ENCODE measurements at places on chromosomes 12 and 14. TPM values are rescaled to one million over a fixed set of nuclear protein-coding genes. Genes with fewer than 3 reads are reported as not detected.

DNA sequence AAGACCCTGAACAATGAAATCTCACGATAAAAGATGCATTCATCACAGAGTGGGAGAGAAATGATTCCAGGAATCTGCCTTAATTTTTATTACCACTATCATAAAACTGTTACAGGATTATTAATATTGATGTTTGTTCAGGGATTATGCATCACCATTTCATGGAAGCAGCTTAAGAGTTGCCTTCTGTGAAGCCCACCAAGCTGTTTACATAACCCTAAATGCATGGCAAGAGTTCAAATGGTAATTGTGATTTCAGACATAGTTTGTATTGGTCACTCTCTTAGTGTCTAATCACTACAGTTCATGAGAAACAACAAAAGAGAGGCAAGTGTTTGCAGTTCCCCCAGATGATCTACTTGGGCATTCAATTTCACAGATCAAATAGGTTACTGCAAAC is 527.7 kb downstream of the RPS29 start:
- DNase-seq, result no peak

The USP5 gene
- 140 TPM for total RNA-seq

DNA sequence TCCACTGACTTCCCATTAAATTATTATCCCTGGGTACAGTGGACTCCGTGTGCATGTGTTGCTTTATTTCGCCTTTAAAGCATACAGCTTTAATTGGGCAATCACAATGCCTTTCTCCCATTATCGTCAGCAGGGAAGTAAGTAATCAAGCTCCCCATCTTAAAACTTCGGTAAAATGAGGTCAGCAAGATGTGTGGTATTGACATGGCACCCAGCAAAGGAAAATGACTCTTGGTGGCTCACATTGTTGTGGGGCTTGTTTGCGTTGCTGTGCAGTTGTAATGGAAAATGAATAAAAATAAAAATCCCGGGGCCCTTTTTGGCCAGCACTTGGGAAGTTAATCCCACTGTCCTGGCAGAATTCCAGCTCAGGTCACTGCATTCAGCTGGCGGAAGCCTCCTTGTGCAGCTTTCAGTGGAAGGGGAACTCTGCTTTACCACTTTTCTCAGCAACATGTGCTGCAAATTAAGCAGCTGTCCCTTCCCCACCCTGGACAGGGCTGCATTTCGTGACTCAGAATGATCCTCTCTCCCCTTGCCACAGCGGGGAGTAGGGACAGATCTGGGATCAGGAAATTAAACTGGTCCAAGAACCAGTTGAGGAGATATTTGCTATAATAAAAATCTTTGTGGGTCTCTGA is 13.9 kb upstream of the ATP2A2 start:
- DNase-seq, result peak; percentile 78

The P2RX2 gene
- not detected for total RNA-seq

DNA sequence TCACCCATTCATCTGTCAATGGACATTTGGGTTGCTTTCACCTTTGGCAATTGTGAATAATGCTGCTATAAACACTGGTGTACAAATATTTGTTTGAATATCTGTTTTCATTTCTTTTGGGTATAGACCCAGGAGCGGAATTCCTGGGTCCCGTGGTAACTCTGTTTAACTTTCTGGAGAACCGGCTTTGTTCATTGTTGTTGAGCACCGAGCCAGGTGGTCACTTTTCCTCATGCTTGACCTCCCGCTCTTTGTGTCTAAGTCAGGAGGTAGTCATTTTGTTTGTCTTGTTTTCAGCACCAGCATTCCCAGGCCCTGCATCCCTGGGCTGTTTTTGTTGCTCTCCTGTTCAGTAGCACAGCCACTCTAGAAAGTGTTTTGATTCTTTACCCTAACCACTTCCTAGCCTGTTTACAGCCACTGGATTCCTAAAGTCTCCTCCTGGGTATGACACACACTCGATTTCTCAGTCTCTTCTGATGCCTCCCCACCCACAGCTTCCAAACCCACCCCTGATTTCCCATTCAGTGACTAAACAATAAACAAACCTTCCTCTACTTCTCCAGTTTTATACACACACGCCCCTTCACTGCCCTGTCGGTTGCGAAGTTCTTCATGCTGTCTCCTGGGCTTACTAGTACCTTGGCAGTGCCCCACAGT is 37.9 kb downstream of the B4GALNT3 start:
- no peak for DNase-seq

The PMEL gene
- total RNA-seq, result 0.12 TPM

DNA sequence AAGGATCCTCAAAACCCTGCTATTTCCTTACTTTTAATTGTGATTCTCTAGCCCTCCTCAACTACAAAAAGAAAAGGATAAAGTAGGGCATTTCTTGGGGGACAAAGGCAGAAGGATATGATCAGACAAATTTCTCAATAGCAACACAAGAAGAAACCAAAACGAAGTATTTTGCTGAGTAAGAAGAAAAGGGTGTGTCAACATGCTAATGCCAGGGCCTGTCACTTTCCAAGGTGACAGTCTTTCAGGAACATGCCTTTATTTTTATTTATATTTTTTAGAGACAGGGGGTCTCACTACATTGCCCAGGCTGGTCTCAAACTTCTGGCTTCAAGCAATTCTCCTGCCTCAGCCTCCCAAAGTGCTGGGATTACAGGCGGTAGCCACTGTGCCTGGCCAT is 39.8 kb downstream of the CBX5 start:
- no peak for DNase-seq

The MIP gene
- total RNA-seq, result not detected

DNA sequence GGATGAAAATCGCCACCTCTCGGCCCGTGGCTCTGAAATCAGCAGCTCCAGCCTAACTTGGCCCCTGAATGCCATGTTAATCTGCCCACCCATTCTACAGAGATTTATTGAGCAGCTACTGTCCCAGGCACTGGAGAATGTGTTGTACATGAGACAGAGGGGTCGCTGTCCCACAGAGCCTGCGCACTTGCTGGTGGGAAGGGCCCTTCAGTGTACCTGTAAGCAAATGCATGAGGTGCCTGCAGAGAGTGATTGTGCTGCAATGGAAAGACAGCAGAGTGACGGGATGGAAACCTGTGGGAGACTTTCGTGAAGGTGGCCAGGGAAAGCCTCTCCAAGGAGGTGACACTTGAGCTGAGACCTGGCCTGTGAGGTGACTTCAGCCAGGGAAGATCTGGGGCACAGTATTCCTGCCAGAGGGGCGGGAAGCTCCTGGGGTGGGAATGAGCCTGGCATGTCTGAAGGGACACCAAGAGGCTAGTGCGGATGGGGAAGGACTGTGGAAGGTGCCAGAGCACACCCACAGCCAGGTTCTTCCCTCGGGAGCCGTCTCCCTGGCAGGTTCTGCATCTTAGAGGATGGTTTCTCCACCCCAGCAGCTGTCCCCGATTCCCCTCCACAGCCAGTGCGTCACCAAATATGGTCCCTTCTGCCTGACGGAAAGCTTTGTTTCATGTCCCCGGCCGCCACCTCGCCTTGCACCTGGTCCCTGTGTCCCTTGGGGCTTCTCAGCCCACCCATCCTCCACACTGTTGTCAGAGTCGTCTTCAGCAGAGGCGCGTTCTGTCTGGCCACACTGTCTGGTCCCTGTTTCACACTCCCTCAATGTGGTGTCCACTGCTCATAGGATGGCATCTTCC is 8.7 kb downstream of the SMIM41 start:
- DNase-seq, result no peak

DNA sequence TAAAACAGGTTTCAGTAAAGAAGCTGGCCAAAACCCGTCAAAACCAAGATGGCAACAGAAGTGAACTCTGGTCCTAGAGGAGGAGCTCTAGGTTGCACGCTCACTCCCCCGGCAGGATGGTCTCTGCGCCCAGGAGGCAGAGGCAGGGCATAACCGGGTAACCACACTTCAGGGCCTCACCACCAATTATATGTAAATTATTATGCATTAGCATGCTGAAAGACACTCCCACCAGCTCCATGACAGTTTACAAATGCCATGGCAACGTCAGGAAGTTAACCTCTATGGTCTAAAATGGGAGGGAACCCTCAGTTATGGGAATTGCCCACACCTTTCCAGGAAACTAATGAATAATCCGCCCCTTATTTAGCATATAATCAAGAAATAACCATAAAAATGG is 20.1 kb upstream of the SLC6A12 start:
- DNase-seq, result no peak

- DNase-seq, result no peak
Measured at GRCh38 chr12:113650476-113650875, 178.8 kb upstream of the LHX5 start.

The VDR gene
- total RNA-seq, result 10.1 TPM

DNA sequence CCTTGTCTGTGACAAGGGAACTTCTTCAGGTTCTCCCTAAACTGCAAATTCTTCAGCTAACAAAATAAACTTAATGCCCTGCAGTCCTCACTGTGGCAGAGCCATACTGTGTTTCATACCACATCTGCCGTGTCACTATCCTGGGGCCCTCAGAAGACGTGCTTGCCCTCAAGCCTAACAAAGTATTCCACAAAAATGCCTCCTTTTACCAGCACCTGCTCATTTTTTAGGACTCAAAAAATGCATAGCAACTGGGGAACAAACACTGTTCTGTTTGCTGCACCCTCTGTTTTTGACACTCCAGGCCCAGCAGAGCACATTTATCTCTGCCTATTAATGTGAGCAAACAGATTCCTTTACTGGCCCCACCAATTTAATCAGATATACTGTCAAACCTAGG is 270.7 kb upstream of the SSTR1 start:
- no peak for DNase-seq

- DNase-seq, result peak; percentile 68
Measured at GRCh38 chr14:21072031-21072473, 1.9 kb downstream of the ARHGEF40 start.

GRCh38 chr12:53227341-53227740 is 4.7 kb downstream of the RARG start:
- no peak for DNase-seq

DNA sequence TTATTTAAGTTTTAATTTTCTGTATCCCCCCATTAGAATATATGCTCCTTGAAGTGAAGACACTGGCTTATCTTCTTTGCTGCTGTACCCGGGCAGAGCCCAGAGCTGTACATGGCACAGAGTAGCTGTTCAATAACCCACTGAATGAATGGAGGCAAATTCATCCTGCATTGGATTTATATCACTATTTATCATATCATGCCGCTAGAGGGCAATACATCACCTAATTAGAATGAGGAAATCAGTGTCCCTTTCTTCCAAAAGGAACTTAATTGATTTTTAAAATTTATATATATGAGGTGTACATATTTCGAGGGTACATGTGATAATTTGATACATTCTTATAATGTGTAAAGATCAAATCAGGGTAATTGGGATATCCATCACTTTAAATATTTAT is 89.2 kb upstream of the TMEM260 start:
- no peak for DNase-seq

DNA sequence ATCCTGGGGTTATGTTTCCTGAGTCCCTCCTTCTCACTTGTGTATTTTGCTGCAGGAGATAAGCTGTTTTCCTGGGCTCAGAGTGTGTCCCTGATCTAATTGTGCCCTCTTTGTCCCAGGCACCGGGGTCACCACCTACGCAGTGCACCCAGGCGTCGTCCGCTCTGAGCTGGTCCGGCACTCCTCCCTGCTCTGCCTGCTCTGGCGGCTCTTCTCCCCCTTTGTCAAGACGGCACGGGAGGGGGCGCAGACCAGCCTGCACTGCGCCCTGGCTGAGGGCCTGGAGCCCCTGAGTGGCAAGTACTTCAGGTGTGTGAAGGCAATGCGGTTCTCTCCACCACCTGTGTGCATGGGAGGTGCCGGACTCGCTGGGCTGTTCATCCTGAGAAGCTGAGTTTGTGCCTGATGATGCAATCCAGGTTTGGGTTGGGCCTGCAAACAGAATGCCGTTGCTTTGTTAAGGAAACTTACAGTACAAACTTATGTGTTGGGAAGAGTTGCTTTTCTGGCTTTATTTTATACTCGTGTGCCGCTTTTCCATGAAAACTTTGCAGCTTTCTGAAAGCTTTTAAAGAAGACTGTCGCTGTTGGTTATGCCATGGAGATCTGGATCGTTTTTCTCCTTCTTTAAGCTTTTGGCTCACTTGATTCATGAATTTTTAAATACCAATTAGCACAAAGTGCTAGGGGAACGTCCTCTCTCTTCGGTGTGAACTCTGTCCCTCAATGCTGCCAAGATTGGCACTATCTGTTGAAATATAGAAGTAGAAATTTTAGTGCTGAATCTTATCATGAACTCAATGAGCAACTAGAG is 27.6 kb downstream of the RDH12 start:
- no peak for DNase-seq

The CPM gene
- total RNA-seq, result 27.0 TPM

GRCh38 chr14:43019826-43020225 is 1413.2 kb downstream of the LRFN5 start:
- no peak for DNase-seq

GRCh38 chr12:30314506-30315100 is 381.1 kb downstream of the IPO8 start:
- DNase-seq, result no peak

DNA sequence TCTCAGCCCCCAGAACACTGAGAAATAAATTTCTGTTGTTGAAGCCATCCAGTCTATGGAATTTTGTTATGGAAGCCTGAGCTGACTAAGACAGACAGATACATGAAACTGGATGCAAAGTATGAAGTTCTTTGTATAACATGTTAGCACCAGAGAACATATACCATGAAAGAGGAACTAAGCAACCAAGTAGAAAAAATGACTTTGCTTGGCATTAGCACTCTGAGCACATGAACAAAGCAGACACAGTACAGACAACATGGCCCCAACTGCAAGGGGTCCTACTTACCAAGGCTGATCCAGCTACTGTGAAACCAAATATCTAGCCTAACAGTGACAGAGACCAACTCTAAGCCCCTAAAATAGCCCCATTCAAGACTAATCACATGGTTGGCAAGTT is 13.8 kb downstream of the EXOC5 start:
- no peak for DNase-seq

- DNase-seq, result no peak
Measured at GRCh38 chr14:103688441-103688840, 26.8 kb downstream of the XRCC3 start.
